Stimulated activated CD4-positive, alpha-beta T cell treated with anti-CD3 and anti-CD28 coated beads, Interleukin-15, amount 100 ng/mL, for 48 hours (primary cell): ENCODE measurements at places on chromosomes 16 and 17.

DNA sequence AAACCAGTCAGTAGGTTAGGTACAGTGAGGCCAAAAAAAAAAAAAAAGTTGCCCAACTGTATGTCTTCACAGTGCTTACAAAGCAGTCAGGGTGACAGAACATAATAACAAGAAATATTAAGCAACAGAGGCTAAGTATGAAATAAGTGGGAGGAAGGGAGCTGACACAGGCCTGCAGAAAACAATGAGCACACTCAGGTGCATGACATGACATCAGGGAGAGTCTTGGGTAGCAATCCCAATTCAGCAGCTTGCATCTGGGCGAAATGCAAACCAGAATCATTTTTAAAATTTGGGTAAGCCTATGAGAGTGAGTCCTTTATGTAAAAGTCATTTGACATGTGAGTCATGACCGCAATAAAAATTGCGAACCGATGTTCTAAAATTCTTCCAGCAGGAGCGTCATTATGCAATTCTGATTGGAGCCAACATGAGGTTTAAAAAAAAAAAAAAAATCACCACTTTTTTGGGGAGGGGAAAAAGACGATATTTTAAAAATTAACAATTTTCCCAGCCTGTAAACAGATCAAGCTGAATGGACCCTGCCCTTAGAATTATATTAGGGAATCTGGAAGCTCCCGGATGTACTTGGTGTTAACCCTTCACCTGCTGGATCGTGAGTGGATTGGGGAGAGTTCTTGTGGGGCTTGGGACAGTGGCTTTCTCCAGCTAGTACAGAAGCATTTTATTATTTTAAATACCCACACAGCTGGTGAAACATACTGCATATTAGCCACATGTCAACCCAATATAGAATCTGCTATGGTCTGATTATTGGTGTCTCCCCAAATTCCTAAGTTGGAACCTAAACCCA, 127.9 kb downstream of the NPIPB5 start:
- no peak for DNase-seq

GRCh38 chr17:4472286-4472685, 26.4 kb upstream of the SPNS2 start:
- no peak for DNase-seq

DNA sequence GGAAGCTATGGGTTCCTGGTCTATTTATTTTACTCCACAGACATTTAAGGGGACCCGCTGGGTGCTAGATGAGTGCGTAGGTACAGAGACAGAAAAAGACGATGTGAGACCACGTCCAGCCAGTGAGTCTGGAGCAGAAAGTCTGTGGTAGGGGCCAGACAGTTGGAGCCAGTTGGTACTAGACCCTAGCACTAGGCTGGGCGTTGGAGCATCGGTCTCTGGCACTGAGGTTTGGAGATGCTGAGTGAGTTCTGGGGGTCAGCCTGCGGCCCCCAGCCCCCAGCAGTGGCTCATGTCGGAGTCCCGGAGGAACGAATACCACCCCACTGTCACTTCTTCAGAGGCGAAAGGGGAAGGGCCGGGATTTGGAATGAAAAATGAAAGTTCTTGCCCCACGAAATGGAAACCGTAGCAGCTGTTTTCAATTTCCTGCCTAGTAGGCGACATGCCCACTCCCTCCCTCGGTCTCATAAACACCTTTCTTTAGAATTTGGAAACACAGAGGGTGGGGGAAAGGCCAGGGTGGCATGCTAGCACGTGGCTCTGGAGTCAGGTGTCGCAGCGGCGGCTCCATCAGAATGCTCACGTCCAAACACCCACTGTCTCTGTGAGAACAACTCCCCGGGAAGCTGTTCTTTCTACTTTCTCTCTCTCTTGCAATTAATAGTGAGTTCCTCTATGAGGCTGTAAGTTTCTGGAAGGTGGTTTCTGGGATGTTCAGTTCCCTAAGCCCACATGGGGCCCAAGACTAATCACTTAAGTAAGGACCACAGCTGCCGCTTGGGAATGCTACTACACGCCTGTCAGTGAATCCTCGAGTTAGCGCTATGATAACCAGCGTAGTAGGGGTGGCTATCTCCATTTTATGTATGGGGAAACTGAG, 96.8 kb downstream of the IRF8 start:
- DNase-seq = no peak

- peak; percentile 33 for DNase-seq
Observed at GRCh38 chr16:88619859-88620815, 18.2 kb upstream of the IL17C start.

DNA sequence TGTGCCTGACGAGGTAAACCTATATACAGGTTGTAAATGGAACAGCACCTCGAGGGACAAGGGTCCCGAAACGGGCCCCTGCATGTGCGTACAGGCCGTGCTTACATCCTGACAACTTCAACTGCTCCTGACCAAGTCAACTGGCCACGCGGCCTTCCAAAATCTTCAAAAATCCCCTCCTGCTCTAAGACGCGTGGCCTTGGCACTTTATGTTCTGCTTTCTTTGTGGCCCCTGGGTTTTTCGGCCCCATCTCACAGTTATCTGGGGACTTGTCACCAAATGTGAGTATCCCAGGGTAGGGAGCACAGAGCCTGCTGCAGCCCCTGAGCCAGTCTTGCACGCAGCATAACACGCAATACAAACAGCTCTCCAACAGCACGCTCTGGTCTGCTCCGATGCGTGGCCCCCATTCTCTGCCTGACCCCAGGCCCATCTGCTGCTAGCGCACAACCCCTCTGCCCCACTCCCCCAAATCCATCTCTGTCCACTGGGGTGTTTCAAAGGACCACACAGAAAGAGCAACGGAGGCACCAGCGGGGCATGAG, 659 bp downstream of the RPH3AL start:
- no peak for DNase-seq

- DNase-seq = no peak
Observed at GRCh38 chr16:58842156-58842555, 108.0 kb upstream of the GOT2 start.

- no peak for DNase-seq
Observed at GRCh38 chr16:74627506-74628220, 20.7 kb upstream of the GLG1 start.

DNA sequence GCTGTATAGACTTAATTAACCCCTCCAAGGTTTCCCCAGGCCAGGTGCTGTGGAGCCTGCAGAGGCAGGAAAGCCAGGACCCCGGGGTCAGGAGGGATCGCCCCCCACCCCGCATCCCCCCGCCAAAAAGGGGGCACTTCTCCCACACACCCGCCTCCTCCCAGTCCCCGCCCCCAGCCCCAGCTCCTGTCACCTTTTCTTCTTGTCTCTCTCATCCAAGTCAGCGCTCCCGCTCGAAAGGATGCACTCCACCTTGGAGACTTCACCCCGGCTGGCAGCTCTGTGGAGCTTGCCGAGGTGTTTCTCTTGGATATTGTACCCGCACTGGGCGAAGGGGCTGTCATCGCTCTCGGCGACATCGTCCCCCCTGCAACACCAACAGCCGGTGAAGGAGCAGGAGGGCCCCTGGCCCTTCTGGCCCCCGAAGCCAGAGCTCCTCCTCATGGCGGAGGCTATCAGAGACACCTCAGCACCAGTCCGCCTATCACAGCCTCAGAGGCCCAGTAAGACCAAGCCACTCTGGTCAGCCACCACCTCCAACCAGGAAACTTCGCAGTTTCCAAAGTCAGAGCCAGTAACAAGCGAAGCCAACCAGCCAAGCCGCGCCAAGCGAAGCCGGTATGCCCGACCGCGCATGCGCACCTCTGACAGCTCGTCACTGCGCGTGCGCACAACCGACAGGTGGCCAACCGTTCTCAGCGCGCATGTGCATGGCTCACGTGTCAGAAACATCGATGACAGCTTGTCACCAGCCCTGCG, 52.5 kb downstream of the SHCBP1 start:
- DNase-seq = no peak

GRCh38 chr17:69972251-69972650, 102.8 kb upstream of the KCNJ16 start:
- no peak for DNase-seq

DNA sequence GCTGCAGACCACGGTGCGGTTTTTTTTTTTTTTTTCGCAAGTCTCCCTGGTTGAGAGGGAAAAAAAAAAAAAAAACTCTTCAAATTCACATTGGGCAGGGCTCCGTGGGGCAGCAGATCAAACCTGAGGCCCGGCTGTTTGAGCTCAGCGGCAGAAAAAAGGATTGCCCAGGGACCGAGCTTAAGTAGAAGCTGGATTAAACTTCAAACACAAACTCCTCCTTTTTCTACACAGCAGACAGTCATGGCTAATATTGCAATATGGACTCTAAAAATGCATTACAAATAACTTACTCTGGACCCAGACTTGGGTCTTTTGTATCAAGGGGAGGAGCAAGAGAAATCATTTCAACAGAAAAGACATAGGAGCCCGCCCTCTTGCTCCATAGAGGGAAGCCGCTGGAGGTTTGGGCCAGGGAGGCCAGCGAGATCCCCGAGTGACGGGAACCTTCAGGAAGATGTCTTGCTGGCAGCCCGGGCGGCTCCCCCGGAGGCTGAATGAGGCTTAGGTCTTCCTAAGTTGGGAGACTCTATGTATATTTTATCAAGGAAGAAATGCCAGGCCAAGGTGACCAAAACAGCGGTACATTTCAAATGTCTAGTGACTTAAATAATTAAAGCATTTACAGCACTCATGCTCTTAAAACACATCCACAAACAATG, 167.7 kb downstream of the ZNF423 start:
- no peak for DNase-seq

DNA sequence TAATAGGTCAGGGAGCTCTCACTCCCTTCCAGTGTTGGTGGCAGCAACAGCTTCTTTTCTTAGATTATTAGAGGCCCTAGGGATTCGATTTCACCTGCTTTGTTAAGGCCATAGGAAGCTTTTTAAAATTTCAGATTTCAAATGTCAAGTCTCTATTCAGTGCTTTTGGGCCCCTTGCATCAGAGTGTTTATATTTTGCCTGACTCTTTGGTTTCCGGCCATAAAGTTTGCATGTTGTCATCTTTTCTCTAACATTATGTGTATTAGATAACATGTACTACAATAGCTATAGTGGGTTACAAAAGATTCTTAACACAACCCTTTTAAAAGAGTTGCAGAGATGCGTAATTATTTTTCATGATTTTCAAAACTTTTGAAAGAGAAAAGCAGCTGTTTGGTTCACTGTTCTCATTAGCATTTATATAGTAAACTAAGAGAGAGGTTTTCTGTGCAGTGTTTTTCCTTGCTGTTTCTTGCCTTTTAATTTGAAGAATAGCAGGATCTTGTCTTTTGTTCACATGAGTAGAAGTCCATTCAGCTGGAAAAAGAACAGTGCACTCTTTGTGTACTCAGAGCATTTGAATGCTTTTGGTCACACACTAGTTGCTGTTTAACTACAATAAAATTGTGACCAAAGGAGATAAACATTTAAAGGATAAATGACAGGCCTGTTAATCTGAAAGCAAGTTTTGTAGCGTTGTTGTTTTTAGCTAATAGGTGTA, 52.5 kb downstream of the FTO start:
- no peak for DNase-seq

- no peak for DNase-seq
Observed at GRCh38 chr17:47240806-47241205, 12.8 kb upstream of the ITGB3 start.

GRCh38 chr16:22262460-22262859, 34.7 kb upstream of the POLR3E start:
- DNase-seq = no peak

- DNase-seq = no peak
Observed at GRCh38 chr17:42028791-42029127, 8.9 kb downstream of the NKIRAS2 start.

- DNase-seq = peak; percentile 44
Observed at GRCh38 chr17:2215616-2216364, 87.8 kb downstream of the SMG6 start.

- DNase-seq = no peak
Observed at GRCh38 chr16:53404959-53405358, 29.3 kb upstream of the RBL2 start.

DNA sequence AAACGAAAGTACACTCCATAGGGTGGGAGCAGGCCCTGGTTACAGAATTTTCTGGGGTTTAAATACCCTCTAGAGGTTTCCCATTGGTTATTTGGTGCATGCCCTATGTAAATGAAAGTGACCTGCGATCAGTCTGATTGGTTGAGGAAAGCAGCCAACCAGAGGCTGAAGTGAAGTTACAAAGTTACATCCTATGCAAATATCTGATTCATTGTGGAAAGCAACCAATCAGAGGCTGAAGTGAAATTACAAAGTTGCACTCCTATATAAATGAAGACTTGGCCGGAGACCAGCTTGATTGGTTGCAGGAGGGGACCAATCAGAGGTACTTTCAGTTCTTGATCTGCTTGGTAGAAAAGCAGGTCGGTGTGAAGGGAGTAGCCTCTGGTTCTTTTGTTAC, 24.4 kb downstream of the NAA60 start:
- no peak for DNase-seq

- DNase-seq = peak; percentile 83
Observed at GRCh38 chr16:29807426-29808218, 1.3 kb downstream of the MAZ start.

DNA sequence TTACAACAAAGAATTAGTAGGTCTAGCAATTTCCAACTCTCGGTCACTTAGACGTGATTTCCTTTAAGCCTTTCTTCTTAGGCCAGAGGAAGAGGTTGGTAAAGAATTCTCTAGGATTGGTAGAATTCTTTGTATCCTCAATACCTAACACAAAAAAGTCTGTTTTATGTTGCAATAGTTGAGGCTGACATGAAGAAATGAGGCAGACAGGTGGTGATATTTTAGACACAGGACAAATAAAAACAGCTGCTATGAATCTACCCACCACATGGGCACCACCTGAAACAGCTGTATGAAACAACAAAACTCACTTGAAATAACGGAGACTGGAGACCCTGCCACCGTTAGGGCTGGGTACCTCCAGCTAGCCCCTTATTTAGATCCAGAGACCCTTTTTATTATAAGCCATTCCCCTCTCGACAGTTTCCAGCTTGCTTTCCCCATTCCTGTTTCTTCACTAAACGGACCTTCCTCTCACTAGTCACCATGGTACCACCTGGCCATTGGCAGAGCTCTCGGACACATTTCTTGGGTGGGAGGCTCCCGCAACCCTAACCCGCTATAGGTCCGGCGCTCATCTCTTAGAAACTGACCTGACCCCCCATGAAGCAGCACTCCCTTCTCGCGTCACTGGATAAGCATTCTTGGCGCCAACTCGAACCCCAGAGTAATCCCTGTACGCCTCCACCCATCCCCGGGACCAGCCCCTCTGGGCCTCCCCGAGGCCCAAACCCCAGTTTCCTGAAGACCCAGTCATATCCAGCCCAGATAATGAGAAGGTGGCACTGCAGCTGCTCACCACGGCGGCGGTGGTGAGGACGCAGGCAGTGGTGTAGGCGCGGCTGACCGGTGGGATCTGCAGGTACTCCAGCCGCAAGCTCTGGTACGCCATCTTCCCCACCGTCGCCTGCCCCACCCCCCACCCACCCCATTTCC, at the start of gene DERL2:
Gene DERL2, minus strand, starts transcription at position 909 of the 936 bp plus-strand sequence. Its CDS starts 17 bp downstream, at position 892.
- DNase-seq = no peak
